ENCODE measurements at places on chromosomes 7 and 10.

- DNase-seq, result no peak
Measured at GRCh38 chr10:132110111-132110521, 44.4 kb downstream of the JAKMIP3 start.

- DNase-seq, result no peak
Measured at GRCh38 chr10:88892222-88892967, 12.3 kb downstream of the STAMBPL1 start.

DNA sequence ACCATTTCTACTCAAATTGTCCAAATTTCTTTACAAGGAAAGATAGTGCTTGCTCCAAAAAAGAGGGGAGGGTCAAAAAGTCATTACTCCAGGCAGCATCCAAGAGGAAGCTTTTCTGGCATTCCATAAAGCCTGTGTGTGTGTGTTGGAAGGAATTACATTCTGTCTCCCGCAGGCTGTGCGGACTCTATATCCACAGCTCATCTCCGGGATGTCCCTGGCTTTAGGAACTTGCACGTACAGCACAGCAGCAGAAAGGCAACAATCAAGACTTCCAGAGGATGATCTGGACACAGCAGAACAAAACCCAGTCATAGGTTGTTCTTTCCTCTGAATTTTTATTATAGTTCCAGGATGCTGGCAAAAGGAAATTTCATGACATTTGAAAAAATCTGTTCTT lies 94.8 kb downstream of the ITIH5 start:
- no peak for DNase-seq

DNA sequence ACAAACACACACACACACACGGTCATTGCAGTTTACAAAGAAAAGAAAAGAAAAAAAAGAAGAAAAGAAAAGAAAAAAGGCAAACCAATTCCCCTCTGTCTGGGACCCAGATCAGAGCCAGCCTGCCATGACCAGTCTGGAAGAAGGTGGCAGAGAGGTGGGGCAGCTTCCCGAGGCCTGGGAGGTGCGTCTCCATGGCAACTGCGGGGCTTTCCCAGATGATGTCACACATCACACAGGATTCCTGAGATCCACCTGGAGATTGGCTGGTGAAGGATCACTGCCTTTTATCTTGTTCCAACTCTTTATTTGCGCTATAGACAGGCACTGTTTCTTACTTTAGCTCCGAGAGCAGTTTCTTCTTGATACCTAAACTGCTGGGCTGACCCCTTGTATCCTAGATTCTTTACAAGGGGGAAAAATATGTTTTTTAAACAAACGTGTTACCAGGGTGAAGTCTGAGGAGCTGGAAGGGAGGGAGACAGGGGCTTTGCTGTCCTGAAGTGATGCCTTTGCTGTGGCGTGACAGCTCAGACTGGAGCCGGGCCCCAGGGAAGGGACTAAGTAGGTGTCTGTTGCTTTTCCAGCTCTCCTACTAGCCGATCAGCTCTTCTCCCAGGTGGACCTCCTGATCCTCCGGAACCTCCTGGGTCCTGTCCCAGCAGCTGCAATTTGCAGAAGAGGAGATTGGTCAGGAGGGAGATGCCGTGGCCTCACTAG lies 298.5 kb downstream of the KLF6 start:
- no peak for DNase-seq

GRCh38 chr7:149087376-149087775 lies 3.1 kb downstream of the ZNF786 start:
- no peak for DNase-seq

DNA sequence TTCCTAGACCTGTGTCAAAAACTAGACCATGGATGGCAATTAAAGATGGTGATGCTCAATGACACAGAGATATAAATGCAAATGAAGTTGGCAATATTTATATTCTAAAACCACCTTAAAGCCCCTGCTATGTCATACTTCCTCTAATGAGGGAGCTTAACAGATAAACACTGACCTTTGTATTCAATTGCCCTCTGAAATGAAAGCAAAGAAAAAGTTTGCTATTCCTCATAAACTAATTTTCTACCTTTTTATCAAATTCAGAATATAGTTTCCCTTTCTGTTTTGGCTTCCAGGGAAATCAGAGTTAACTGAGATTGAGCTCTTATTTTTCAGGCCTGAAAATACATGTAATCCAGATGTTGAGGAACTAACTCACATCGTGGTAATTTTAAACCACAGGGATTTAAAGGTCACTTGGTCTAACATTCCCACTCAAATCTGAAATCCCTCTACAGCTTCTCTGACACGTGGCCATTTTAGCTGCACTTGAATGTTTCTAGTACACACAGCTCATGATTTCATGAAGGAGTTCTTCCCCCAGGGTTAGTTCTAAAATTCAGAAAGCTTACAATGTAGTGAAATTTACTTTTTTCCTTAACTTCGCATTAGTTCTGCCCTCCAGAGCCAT lies 37.9 kb upstream of the ABCB5 start:
- DNase-seq, result no peak

- no peak for DNase-seq
Measured at GRCh38 chr10:95516774-95517373, 44.3 kb downstream of the SORBS1 start.

- no peak for DNase-seq
Measured at GRCh38 chr10:77925795-77926565, 575 bp downstream of the DLG5 start.

- DNase-seq, result no peak
Measured at GRCh38 chr7:81690251-81690650, 79.6 kb downstream of the HGF start.

GRCh38 chr7:40782836-40783235 lies 648.0 kb downstream of the SUGCT start:
- no peak for DNase-seq

DNA sequence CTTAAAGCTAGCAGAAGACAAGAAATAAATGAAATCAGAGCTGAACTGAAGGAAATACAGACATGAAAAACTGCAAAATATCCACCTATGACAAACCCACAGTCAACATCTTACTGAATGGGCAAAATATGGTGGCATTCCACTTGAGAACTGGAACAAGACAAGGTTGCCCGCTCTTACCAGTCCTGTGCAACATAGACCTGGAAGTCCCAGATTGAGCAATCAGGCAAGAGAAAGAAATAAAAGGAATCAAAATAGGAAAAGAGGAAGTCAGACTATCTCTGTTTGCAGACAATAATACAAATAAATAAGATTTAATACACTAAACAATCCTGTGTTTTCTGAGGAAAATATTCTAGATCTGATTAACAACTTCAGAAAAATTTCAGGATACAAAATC lies 570.5 kb upstream of the SEMA3D start:
- no peak for DNase-seq

GRCh38 chr7:33156441-33156840 lies 27.1 kb downstream of the BBS9 start:
- DNase-seq, result no peak

GRCh38 chr10:128915630-128916029 lies 551.4 kb upstream of the MGMT start:
- DNase-seq, result no peak

GRCh38 chr7:18262058-18262457 lies 233.5 kb upstream of the HDAC9 start:
- DNase-seq, result no peak

DNA sequence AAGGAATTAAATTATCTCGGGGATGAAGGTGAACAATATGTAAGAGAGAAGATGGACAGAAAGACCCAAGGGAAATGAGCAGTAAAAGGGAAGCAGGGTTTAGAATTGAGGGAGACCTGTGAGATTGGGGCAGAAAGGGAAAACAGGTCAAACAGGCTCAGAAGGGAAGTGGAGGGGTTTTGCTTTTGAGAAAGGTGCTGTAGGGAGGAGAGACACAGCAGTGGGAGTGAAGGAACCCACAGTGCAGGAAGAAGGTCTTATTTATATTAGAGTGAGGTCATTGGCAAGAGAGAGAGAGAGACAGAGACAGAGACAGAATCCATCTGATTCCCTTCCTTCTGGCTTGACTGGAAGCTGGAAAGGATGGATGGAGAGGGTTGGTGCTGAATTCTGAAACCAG lies 3.5 kb upstream of the TCAF1 start:
- no peak for DNase-seq

GRCh38 chr7:121306565-121306964 lies 22.2 kb upstream of the WNT16 start:
- DNase-seq, result no peak

DNA sequence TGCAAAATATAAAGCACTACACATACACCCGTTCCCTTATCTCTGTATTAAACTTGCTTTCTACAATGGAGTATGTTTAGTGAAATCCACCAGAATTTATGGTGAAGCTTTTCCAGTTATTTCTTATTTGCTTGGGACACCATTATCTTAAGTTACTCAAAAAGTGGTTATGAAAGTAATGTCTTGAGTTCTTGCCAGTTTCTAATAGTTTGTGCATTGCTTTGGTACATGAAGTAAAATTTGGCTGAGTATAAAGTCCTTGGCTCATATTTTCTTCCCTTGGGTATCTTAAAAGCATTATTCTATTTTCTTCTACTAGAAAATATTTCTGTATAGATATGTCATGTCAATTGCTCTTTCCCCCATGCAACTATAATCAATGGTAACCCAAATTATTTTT lies 85.2 kb downstream of the POLR1F start:
- no peak for DNase-seq

Measured in pulmonary artery endothelial cell (primary cell).